ENCODE measurements at places on chromosomes 2 and 18.

GRCh38 chr2:223654384-223654915, 52.3 kb upstream of the SCG2 start:
- no peak for DNase-seq

- no peak for DNase-seq
Observed at GRCh38 chr2:85954590-85955458, 66.0 kb upstream of the ST3GAL5 start.

DNA sequence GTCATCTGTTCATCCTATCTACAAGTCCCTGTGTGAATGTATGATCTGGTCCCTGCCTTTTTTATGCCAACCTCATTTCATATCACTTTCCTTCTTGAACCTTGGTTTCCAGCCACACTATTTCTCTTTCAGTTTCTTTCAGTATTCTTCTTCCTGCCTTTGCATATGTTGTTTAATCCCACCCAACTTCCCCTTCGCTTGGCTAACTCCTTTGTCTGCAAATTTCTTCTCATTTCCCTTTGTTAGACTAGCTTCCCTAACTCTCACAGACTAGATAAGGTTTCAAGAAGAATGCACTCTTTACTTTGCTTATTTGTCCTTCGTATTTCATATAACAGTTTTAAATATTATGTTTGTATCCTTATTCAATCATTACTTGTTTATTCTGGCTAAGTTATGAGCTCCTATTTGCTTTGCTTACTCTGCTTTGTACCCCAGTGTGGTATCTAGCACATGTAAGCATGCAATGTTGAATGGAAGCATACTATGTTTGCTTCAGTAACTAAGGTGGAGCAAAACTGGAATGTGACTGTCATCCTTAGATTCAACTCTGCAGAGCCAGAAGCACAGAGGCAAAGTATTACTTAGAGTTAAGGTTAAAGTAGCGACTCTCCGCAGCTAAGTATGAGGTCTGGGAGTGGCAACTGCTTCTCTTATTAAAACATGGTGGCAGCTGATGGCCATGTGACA, 681.3 kb downstream of the CPS1 start:
- DNase-seq: no peak

- DNase-seq: no peak
Observed at GRCh38 chr2:129781749-129782632, 197.5 kb upstream of the RAB6C start.

DNA sequence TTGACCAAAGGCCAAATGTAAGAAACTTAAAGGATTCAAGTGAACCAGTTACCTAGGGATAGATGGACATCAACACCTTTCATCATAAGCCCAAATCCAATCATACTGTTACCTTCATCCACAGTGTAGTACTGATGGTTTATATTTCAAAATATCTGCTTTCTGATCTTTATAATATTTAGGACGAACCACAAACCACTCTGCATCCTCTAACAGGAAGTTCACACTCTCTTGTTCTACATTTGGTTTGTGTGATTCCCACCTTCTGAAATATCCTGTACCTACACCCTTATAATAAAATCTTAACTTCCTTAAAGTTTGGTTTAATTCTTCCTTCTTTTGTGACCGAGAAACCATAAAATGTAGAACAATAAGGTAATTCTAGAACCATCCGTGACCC, 535.7 kb upstream of the CHAC2 start:
- DNase-seq: no peak

DNA sequence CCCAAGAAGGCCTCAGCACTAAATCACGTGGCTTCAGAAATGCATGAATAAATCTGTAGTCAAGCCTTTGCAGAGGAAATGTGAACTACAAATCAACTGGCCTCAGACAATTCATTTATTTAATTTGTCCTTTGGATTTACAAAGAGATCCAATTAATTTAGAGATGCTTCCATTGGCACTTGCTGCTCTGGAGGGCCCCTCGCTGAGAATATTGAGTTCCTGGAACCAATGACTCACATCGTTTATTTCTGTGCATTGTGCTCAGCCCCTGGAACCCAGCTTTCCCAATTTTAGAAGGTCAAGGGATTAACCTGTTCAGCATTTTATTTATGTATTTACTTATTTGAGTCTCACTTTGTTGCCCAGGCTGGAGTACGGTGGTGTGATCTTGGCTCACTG, 47.2 kb upstream of the MGAT4A start:
- DNase-seq: no peak

DNA sequence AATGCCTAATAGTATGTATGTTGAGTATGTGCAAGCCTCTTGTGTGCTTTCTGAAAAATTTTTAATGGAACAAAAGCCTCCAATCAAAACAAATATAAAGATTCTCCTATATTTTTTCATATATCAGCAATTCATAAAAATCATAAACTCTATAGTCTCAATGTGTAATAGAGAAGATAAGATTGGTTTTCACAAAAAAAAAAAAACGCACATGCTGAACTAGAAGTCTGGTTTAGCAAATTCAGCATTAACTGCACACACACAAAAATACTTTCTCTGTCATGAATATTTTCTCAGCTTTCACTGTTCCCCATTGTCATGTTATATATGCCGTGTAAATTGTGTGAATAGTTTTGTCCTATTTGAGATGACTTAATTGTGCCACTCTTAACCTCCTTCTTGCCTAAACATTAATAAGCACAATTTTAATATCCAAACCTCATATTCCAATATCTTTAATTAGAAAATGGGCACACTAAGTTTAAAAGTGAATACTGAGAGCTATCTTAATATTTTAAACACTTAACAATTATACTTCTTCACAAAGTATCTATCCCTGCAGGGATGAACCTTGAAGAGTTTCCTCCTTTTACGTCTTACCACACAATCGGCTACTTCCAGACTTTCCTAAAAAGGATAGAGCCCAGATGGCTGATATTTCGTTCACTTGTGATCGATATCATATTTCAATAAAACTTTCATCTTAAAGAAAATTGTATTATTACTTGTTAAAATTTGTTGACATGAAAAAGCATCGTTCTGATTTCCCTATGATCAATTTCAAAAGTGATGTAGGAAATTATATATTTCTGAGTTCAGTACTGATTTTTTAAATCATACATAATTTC, 242.7 kb downstream of the TCF4 start:
- DNase-seq: no peak

DNA sequence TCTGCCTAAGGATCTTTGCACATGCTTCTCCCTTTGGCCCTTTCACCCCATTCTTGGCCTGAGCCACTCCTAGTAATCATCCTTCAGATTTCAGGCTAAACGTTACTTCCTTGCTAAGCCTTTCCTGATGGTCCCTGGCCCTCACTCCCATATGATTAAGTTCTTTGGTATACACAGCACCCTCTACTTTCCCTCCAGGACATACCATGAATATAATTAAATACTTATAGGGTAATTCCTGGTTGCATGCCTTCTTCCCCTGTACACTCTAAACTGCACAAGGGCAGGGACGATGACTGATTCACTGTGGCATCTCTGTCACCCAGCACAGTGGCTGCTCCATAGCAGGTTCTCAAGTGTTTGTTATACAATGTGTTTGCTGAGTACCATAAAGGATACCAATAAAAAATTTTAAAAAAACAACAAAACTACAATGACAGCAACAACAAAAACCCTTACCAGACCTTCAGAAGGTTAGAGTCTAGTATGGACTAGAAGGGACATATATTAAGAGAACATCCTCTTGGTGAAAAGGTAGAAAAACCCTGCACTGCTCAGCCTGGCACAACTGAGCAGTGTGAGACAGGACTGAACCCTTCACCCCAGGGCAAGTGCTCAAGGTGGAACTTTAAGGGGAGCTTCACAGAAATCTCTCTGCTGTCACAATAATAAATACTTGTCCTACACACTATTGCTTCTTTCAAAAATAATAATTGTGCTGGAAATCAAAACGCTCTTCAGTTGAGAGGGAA, 76.2 kb downstream of the AAK1 start:
- DNase-seq: no peak

DNA sequence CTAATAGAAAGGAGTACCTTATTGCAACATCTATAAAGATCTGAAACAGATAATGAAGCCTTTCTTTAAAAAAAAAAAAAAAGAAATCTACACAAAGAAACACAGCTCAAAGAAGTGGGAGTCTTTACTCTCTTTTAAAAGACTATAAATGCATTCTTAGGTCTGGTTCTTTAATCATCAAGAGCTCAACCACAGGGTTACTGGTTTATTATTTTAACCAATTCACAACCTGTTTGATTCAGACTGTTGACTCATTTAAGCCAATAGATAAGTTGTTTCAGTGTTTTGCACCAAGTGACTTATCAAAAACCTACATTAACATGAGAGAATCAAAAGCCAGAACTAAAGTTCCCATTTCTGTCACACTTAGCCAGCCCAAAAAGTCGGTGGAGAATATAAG, 93.1 kb downstream of the TCF4 start:
- no peak for DNase-seq

GRCh38 chr2:231093933-231094332, 30.9 kb downstream of the HTR2B start:
- DNase-seq: no peak

DNA sequence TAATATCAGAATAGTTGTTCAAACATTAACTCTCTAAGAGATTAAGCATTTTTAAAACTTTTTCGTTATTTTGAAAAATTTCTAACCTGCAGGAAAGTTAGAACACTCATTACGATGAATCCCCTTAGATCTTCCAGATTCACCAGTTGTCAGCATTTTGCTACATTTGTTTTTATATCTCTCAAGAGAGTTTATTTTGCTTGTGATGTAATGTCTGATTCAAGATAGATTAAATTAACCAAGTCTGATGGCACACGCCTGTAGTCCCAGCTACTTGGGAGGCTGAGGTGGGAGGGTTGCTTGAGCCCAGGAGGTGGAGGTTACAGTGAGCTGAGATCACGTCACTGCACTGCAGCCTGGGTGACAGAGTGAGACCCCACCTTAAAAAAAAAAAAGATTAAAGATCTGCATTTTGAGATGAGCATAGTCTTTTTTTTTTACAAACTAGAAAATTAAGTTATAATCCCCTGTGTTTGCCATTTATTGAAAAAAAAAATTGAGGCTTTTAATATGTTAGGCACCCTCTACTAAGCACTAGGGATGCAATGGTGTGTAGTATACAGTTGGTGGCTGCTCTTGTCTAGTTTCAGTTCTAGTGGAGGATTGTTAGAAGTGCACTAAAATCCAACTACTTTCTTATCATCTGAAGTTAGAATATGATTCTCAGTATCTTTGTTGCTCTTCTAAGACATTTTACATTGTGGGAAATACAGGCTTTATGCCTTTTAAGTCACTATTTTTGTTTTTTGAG, 20.9 kb downstream of the RAB10 start:
- DNase-seq: no peak

- no peak for DNase-seq
Observed at GRCh38 chr18:44541781-44542180, 138.9 kb upstream of the SETBP1 start.

DNA sequence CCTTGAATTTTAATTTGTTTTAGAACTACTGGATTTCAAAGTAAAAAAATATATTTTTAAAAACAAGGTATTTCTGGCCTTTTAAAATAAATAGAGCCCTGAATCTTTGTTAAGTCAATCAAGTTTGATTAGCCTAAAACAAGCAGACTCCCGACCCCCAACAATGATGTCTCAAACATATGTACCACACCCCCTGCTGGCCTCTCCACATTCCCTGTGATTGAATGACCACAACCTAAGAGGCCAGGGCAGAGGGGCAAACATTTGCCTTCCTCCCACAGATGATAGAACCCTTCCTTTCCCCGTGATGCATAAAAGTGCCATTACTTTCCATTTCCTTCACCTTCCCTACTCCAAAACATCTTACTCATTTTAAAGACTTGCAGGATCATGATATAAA, 130.9 kb downstream of the STK39 start:
- no peak for DNase-seq

GRCh38 chr2:160220545-160221009, 20.5 kb upstream of the ITGB6 start:
- no peak for DNase-seq

DNA sequence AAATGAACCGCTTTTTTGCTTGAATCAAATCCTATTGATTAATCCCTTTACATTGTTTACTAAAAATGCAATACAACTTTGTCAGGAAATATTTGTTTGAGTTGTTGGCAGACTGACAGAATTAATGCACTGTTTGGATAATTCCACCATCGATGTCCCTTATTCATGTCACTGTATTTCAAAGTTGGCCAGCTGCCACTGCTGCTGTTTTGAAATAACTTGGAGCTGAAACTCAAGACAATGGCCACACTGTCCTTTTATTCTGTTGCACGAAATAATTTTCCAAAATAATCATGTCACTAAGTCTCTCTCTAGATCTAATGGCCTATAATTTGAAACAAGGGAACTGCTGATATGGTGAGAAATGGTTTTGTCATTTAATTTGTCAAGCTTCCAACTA, 55.2 kb upstream of the PAX3 start:
- no peak for DNase-seq

DNA sequence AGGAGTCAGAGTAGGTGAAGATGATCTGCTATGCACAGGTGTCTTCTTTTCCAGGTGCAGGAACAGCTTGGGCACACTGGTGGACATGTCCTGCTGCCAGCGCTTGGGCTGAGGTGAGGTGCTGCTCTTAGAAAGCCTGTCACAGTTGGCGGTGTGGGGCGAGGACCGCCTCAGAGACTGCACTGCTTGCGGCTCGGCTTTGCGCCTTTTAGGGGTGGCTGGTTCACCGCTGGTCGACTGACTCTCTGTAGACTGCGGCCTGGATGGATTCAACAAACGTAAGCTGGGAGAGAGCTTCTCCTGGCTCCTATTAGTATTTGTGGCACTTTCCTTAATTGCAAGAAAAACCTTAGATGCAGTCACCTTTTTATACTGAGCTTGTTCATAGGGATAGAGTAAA, 1.7 kb downstream of the MSL3B start:
- DNase-seq: no peak

- no peak for DNase-seq
Observed at GRCh38 chr18:13453714-13454113, 235.2 kb downstream of the LDLRAD4 start.

GRCh38 chr2:239141021-239141760, 259.6 kb downstream of the HDAC4 start:
- DNase-seq: no peak

DNA sequence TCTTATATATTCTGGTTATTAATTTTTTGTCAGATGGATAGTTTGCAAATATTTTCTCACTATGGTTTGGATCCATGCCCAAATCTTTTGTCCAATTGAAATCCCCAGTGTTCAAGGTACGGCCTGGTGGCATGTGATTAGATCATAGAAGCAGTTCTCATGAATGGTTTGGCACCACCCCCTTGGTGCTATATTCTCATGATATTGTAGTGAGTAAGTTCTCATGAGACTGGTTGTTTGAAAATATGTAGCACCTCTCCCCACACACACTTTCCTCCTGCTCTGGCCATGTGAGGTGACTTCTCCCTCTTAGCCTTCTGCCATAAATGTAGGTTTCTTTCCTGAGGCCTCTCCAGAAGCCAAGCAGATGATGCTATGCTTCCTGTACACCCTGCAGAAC, 107.7 kb upstream of the KYNU start:
- no peak for DNase-seq

Data from 8988T (cell line).